Activated CD4-positive, alpha-beta memory T cell treated with anti-CD3 and anti-CD28 coated beads, Interleukin-2, amount 10 ng/mL, durations not matched to agents 7 days and 5 days (primary cell): ENCODE measurements at places on chromosomes 4 and X. TPM values are rescaled to one million over a fixed set of nuclear protein-coding genes. Genes with fewer than 3 reads are reported as not detected.

The KLKB1 gene
- not detected for total RNA-seq

The PLXNB3 gene
- 0.58 TPM for total RNA-seq

The DUX4 gene
- total RNA-seq = not detected

The PIN4 gene
- total RNA-seq = 8.9 TPM

The OTC gene
- total RNA-seq = not detected

The TMEM164 gene
- 18.7 TPM for total RNA-seq

The XK gene
- total RNA-seq = not detected

The SCML1 gene
- total RNA-seq = 0.50 TPM

The TIGD4 gene
- 0.35 TPM for total RNA-seq

The SLC38A5 gene
- 82.4 TPM for total RNA-seq

The GUCY1A1 gene
- not detected for total RNA-seq

The CITED1 gene
- total RNA-seq = not detected

The GIMD1 gene
- not detected for total RNA-seq

The HSD17B13 gene
- 0.10 TPM for total RNA-seq

The MAP7D3 gene
- total RNA-seq = 14.5 TPM

The ADAMTS3 gene
- total RNA-seq = not detected

The USP53 gene
- total RNA-seq = 7.1 TPM

The KCND1 gene
- total RNA-seq = 4.9 TPM

The PDE6B gene
- 16.4 TPM for total RNA-seq
